Endothelial cell of umbilical vein (primary cell): ENCODE measurements at places on chromosomes 1 and 21. TPM values are rescaled to one million over a fixed set of nuclear protein-coding genes. Genes with fewer than 3 reads are reported as not detected.

The SLC1A7 gene
- not detected in 2 replicates for total RNA-seq

The ADAMTSL4 gene
- total RNA-seq: 0.37 and 0.73 TPM in 2 replicates

The TNNT2 gene
- total RNA-seq: not detected in 2 replicates

The TYW3 gene
- total RNA-seq: 22.3 and 22.8 TPM in 2 replicates

The AMY2A gene
- total RNA-seq: not detected in 2 replicates
